ENCODE measurements at places on chromosomes 4 and X.
A peak's percentile ranks its signal among the peaks of the same experiment; 100 is the strongest.

DNA sequence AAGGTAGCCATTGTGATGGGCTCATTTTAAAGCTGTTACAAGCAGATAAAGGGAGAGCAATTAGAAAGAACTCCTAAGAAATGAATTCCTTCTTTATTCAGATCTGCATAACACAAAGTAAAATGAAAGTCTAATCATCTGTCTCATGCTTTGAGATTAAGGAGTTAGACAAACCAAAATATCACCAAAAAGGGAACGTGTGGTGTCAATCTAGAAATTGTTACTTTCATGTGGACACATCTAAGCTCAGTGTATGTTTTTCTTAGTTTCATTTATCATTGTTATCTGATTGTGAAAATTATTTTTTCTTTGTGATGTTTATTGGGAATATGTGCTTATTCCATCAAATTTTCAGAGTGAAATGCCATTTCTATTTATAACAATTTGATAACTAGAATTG is 80.3 kb downstream of the BANK1 start:
- no peak for DNase-seq

DNA sequence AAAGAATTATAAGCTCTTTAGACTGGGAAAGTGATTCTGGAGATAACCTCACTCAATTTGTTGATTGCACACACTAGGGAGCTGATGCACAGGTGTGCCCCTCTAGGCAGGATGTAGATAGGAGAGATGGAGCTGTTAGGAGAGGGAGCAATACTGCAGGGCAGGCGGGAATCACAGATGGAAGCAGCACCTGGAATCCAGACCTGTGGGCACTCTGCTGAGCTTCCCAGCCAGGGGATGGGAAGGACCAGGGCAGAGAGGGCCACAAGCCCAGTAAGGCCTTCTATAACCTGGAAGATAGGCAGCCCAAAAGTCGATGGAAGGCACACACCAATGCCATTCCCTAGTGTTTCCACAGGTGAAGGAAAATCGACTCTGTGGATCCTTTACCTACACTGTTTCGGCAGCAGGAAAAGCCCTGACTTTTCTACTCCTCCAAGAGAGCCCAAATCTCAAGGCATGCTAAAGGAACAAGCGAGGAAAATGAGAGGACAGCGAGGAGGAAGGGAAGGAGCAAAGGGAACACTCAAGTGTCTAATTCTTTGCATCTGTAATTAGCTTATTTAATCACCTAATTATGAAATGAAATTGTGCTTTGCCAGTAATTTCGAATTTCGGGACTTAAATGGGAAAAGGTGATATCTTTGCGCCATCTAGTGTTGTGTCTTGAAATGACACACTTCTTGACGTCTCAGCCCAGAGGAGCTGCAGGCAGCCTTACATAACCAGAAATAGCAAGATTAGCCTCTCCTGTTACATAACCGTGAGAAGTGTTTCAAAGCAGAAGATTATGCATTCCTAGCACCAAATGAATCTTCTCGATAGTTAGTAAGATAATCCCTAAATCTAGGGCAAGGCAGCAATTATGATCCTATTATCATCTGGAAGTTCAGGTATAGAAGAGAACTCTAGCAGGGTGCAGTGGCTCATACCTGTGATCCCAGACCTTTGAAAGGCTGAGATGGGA is 31.0 kb upstream of the TLR3 start:
- no peak for DNase-seq

DNA sequence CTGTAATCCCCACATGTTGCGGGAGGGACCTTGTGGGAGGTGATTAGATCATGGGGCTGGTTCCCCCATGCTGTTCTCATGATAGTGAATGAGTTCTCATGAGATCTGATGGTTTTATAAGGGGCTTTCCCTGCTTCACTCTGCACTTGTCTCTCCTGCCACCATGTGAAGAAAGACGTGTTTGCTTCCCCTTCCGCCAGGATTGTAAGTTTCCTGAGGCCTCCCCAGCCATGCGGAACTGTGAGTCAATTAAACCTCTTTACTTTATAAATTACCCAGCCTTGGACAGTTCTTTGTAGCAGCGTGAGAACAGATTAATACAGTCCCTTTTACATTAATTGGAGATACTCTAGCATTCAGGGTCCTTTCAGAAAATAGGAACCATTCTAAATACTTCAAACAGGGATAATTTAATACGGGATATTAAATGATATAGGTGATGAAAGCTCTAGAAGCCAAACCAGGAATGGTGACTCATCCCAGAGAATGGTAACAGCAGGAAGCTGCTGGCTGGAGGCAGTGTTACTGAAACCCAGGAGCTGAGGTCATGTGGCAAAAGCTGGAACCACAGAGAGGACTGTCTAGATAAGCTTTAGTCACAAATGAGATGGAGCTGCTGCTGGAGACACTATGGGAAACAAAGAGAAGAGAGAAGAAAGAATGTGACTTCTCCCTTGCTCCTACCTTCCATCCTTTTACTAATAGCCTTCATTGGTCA is 57.3 kb downstream of the GSTCD start:
- DNase-seq = no peak

- DNase-seq = no peak
Observed at GRCh38 chr4:56314207-56314915, 72.9 kb downstream of the AASDH start.

GRCh38 chrX:138723301-138723700 is 11.8 kb upstream of the FGF13 start:
- DNase-seq = no peak

DNA sequence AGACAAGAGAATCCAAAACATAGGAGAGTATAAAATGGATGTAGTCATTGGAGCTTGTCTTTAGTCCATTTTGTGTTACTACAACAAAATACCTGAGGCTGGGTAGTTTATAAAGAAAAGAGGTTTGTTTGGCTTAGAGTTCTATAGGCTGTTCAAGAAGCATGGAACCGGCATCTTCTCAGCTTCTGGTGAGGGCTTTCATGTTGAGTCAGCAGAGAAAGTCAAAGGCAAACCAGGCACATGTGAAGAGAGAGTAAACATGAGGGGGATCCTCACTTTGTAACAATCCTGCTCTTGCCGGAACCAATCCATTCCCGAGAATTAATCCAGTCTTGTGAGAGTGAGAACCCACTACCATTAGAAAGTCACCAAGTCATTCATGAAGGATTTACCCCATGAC is 8.1 kb upstream of the HCCS start:
- no peak for DNase-seq

GRCh38 chr4:112182604-112183003 is 37.4 kb downstream of the FAM241A start:
- no peak for DNase-seq

DNA sequence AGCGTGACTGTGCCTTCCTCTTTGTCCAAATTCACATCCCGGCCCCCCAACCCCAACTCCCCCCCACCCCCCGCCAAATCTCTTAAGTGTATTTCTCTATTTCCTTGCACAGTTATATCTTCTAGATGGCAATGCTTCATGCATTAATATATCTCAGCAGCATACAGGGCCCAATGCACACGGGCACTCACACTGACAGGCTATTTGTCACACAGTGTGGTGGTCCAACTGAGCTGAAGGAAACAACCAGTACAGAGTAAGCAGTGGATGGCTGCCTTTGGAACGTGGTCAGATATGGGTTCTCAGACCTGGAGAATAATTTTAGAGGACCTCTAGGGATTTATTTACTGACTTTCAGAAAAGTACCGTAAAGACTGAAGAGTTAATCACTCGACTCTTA is 681 bp downstream of the EXOC1 start:
- no peak for DNase-seq

DNA sequence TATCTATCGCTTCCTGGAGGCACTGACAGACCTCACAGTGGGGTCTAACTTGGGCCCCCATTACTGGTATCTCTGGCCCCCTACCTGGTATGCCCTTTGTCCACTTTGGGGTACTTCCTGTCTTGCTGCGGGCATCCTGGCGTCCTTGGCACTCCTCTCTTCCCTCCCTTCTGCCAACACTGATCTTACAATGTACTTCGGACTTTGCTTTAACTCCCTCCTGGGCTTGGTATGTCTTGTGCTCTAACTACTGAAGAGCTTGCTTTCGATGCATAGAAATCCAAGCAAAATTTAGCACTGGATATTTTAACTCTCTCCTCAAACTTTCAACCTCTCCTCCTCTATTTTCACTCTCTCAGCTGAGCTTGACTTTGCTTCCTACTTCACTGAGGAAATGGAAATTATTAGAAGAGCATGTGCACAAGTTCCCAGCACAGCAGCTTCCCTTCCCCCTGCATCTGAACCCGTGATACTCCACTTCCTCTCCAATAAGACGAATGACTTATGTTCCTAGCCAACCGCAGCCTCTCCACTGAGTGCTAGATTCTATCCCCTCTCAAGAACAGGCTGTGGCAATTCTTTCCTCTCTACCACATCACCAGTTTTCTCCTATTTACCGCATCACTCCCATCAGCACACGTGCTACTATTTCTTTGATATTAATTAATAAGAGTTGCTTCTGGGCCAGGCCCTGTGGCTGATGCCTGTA is 52.9 kb downstream of the SUPT20HL2 start:
- DNase-seq = peak; percentile 5

DNA sequence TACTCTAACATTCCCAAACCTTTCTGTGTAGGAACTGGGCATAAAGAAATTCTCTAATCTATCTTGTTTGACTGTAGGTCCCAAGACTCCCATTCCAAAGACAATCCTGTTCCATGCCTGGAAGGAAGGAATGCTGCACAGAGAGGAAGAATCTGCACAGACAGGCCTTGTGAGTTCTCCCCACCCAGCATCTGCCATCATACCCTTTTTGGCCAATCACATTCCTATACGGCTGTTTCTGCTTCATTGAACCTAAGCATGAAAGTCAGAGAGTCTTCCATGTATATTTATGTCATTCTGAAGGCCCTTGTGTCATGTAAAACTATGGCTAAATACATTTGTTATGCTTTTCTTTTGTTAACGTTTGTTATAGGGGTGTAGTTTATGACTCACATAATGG is 667.7 kb upstream of the IGFBP7 start:
- DNase-seq = no peak

DNA sequence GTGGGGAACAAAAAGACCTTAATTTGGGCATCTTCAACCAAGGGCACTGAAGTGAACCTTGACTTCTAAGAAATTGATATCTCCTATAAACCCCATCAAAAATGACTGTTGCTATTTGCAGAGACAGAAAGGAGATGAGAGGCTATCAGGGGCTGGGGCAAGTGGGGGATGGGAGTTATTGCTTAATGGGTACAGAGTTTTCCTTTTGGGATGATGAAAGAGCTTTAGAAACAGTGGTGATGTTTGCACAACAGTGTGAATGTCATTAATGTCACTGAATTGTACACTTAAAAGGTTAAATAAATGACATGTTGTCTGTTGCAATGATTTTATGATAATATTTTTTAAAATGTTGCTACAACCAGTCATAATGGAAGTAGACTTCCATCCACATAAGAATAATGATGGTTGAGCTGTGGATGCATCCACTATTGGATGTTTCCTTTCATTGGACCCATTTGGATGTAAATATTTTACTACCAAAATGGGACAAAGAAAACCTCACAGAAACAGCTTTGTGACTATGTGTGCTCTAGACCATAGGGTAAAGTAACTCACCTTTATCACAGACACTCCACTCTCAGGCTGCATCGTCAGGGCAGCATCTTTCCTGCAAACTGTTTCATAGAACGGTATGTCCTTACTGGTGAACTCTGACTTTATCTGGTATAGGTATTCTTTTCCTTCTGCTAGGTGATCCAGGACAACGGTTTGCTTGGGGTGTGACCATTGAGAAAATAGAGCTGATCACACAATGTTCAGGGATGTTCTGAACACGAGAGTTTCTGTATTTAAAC is 31.6 kb upstream of the FAM9A start:
- DNase-seq = no peak

GRCh38 chr4:85929961-85930665 is 429.7 kb downstream of the MAPK10 start:
- no peak for DNase-seq

GRCh38 chr4:57214654-57215411 is 104.6 kb upstream of the IGFBP7 start:
- no peak for DNase-seq

All from stimulated activated CD4-positive, alpha-beta T cell treated with anti-CD3 and anti-CD28 coated beads, Interleukin-15, amount 100 ng/mL, for 48 hours (primary cell).